NCI-H446 (cell line): ENCODE measurements at places on chromosomes 4 and X.

GRCh38 chr4:124111922-124112321 is 600.6 kb downstream of the ANKRD50 start:
- DNase-seq: peak; percentile 22

- no peak for DNase-seq
Observed at GRCh38 chrX:31223817-31224216, 152.0 kb upstream of the FTHL17 start.

DNA sequence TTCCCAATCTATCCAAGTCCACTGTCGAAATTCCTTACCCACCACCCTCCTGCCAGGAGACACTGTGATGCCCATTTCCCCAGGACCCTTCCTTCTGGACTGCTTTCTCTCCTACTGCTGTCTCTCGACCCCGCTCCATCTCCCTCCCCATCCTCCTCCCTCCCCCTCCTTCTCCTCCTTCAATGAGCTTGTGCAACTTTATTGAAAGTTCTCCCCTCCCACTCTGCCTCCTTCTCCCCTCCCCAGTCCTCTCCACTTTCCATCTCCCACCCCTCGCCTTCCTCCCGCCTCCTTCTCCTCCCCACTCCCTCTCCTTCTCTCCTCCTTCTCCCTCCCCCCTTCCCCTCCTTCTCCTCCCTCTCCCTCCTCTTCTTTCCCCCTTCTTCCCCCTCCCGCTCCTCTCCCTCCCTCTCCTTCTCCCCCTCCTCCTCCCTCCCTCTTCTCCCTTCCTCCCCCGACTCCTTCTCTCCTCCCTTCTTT is 116.6 kb upstream of the FAT1 start:
- no peak for DNase-seq

DNA sequence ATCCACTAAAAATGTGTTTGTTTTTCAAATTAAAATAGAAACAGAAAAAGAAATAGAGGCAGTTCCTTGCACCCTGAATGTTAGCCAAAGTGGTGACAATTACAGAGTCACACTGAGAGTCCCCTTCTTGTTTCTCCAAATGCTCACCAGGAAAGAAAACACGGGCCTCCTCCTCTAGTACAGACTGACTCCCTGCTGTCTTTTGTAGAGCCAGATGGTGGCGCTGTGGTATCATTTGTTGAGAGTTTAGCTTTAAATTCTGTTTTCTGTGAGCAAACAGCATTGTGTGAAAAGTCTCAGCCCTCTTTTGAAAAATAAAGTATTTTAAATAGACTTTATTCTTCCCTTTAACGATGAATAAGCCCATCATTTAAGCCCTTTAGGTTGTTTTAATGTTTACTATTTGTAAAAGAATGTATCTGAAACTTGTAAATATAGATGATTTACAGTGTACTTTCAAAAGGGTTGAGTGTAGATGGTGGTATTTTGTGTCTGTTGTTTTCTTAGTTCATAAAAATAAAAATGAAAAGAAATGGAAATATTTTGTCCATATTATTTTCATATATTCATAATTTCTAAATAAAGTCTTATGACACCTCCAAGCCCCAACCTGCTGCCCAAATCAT is 36.9 kb upstream of the ATOH1 start:
- peak; percentile 66 for DNase-seq

DNA sequence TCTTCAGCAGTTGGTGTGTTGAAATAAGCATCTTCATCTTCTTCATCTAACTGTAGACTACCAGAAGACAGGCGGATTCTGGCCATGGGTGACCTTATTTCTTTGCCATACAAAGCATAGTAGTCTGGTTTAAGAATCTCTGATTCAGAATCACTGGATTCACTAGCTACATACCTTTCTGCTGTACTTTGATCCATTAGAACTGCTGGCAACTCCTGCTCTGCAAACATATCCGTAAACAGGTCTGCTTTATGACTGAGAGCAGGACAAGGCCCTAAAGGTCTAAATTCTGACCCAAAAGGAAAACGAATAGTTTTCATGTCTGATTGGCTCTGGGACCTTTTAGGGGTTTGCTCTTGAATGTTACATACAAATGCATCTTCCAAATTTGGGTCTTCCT is 49.9 kb downstream of the FRMD7 start:
- DNase-seq: no peak

DNA sequence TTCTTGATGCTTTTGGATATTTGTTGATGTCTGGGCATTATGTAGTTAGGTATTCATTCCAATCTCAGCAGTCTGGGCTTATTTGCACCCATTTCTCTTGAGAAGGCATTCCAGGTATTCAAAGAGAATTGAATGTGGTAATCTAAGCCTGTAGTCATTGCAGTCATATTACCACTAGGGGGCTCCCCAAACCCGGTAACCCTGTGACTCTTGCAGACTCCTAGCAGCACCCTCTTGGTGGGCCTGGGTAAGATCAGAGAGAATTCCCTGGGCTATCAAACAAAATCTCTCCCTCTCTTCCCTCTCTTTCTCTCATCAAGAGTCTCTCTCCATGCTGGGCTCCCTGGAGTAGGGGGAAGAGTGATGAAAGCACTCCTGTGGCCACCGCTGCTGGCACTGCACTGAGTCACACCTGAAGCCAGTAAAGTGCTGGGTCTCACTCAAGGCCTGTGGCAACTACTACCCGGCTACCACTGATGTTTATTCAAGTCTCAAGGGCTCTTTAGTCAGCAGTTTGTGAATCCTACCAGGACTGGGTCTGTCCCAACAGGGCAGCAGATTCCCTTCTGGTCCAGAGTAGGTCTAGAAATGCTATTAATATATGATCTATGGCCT is 187.7 kb upstream of the NUDT10 start:
- peak; percentile 56 for DNase-seq

- DNase-seq: peak; percentile 62
Observed at GRCh38 chrX:155334486-155335336, at the start of gene CLIC2. Gene CLIC2, minus strand, starts transcription at chrX:155334614. Its CDS starts 187 bp downstream, at chrX:155334427.

DNA sequence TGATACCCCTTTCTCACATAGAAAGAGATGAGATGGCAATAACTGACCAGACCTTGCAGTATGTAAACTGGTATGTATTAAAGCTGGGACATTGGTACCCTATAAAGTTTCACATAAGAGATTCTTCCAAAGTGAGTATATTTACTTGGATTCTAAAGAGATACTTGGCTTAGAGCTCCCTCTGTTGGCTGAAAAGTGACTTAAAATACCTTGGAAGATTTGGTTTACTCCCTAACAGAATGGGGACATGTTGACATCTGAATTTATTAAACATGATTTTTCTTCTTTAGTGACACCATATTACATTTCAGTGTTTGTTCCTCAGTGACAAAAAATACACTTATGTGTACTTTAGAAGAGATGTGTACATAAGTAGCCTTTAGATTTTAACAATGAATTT is 47.9 kb upstream of the RGN start:
- peak; percentile 36 for DNase-seq

GRCh38 chrX:56994375-56995270 is 718 bp downstream of the SPIN3 start:
- DNase-seq: no peak

- DNase-seq: no peak
Observed at GRCh38 chr4:127995776-127996175, 30.6 kb downstream of the ABHD18 start.

GRCh38 chrX:153719238-153719637 is 4.9 kb downstream of the BCAP31 start:
- no peak for DNase-seq

DNA sequence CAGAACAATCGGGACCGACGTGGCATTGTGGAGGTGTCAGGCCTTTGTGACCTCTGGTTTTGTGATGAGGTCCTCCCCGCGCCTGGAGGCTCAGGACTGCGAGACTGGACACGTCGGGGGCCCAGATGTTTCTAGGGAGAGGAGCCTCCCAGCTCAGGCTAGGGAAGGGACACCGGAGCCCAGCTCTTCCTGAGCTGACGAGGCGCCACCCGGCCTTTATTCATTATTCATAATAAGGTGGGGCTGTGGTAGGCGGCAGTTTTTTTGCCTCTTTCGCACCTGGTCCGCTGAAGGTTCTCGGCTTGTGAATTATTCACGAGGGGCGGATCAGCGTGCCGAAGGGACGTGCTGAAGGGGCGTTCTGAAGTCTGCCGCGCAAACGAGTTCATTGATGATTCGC is 2.3 kb upstream of the UBA1 start:
- peak; percentile 5 for DNase-seq

GRCh38 chrX:75229774-75230173 is 44.1 kb upstream of the UPRT start:
- no peak for DNase-seq

- DNase-seq: no peak
Observed at GRCh38 chrX:6965729-6966128, 181.8 kb upstream of the STS start.

- DNase-seq: no peak
Observed at GRCh38 chr4:154982187-154983047, 201.3 kb downstream of the RBM46 start.

DNA sequence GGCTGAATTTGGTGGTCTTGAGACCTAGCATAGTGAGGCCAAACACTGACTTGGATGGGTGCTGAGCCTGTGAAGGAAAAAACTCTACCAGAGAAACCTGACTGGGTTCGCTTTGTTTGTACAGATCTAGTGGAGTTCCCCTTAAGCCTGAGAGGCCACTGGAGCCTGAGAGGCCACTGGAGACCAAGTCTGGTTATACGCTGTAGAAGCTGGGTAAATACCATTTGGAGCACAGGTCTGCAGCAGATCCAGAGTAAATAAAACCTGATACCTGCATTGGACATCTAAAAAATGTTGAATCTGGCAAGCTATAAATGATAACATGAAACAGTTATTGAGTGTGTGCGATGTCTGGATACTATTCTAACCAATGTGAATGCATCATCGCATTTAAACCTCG is 104.3 kb upstream of the IGSF1 start:
- no peak for DNase-seq

DNA sequence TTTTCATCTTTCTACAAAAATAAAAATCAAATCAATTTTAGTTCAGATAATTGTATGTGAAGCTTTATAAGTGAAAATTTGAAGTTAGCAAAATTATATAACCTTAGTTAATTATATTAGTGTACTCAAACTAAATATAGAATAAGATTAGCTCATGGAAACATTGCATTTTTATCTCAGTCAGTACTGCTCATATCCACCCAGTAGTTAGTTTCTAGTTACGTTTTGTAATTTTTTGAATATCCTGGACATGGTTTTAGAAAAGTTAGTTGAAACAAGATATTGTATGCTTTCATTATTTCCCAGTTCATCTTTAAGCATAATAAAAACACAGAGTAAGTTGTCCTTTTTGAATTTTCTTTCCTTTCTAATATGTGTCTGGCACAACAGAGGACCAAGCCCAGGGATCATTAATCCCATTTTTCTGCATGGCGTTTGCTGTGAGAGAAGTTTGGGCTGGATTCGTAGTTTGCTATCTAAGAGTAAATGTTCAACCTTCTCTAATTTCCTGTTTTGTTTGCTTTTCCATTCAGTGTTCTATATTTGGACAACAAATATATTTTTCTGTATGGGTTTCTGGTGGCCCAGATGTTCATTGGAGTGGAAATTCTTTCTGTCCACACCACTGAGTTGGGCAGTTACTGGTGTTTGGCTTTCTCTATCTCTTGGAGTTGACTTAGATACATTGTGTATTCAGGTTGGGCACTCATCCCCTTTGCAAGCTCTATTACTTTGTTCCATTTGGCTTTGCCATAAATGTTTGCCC is 12.1 kb downstream of the TBL1X start:
- no peak for DNase-seq

DNA sequence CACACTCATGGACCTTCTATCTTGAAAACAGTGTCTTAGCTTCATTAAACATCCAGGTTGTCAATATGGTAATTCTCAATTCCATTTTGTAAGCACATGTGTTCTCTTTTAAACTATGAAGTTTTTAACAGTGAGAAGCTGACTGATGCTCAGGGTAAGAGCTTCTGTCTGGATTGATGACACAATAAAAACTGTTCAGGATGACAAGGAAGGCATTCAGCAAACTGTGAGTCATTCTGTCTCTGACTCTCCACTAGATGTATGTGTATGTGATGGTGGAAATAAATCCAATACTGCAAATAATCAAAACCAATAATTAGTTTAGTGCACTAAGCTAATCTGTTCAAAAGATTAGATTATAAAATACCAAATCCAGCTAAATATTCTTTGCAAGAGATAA is 115.3 kb upstream of the ARX start:
- DNase-seq: no peak

DNA sequence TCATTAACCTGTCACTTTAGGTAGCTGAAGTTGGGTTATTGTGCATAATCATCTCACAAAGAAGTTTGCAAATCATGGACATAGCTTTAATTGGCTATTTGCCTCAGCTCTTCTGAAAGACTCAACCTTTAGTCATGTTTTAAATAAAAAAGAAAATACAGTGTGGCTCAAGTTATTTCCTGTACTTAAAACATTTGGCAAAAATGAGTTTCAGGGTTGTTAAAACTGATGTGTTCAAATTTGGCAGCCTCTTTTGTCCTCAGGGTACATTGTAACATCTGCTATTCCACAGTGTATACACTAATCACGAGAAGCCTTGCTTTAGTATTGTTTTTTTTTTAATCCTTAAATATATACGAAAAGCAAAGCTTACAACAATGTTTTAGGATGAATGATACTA is 31.5 kb upstream of the HPGD start:
- no peak for DNase-seq

GRCh38 chr4:187983746-187984145 is 11.8 kb upstream of the ZFP42 start:
- DNase-seq: no peak

DNA sequence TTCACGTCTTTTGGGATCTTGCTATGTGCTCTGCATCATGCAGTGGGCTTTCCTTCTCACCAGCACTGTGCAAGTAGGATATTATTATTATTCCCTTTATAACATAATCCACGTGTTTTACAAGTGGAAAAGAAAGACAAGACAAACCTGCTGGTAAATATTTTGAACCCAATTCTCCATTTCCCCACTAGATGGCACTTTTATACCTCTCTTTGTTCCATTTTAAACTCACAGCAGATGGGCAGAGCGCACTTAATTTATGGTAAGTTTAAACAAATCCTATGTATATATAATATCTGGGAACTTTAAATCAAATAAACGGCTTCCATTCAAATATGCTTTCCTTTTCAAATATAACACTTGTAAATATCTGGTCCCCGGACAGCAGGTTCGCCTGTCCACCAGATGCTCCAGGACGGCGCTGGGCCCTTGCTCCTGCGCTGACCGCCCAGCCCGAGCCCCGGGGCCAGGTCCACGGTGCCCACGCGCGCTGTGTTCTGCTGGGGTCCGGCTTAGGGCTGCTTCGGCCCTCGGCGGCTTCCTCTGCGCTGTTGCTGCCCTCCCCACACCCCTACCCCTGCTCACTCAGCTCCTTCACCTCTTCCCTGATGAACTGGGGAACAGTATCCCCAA is 31.1 kb downstream of the F11 start:
- DNase-seq: no peak

DNA sequence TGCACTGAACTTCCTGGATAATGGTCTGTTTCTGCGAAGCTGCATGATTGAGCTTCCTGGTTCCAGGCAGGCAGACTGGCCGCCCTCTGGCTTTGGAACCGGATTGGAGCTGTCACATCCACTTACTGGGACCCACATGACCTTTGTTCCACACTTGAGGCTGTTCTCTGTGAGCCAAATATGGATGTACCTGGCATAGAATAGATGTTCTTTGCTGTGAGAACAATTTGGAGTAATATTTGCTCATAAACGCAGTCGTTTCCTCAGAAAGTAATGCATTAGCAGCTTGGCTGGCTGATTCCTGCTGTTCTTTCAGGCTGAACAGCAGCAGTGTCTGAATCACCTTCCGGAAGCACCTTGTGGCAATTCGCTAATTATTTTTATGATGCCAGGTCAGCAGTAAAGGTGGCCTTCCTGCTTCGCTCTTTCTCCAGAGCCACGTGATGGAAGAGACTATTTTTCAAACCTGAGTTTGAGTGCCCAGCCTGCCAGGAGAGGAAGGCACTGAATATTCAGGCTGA is 78.1 kb upstream of the BOD1L1 start:
- DNase-seq: peak; percentile 40
